ENCODE measurements at places on chromosomes 2 and 18. TPM values are rescaled to one million over a fixed set of nuclear protein-coding genes. Genes with fewer than 3 reads are reported as not detected.

CRIM1 gene
- total RNA-seq, result 290 TPM

SAG gene
- not detected for total RNA-seq

TRABD2A gene
- total RNA-seq, result 1.7 TPM

DNA sequence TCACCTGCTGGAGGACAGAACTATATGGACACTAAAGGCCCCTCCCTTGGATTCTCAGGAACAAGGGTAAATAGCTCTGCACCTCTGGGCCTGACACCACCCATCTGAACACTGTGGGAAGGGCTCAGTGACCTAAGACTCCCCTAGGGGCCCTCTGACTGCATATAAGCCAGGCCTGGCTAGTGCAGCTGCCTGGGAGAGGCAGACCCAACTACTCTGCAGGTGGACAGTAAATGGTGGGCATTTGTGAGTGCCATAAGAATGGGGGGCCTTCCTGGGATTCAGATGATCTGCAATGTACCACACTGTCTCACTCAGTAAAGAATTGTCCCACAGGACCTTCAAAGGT lies 11.2 kb upstream of the WIPF1 start:
- DNase-seq, result no peak

- no peak for DNase-seq
These were observed 616 bp downstream of the RNPEPL1 start for GRCh38 chr2:240568678-240569522.

DNA sequence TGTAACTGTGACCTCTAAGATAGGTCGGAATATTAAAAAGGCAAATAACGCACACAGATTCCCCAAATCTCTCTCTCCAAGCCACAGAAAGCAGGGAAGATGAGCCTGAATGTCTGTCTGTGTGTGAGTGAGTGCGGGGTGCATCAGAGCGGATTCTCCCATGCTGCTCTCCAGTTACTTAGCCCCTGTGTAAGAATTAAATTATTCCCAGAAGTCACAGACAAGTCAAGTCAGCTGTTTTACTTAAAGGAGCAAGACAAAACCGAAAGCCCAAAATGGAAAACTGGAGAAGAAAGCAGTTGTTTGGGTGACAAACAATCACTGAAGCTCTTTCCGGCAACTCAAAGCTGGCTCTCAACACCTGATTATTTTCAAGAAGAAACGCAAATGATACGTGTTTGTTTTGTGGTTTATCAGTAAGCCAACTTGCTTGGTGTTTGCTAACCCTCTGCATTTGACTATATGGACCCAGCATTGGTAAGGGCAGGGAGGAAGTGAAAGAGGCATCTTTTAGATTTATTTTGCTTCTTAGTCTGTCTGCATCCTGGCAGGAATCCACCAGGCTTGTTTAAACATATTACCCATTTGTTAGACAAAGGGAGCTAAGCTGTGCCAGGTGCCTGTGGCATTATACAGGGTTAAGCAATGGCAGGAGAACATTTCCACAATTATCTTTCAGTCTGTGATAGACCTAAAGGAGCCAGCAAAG lies 121.5 kb upstream of the CREB1 start:
- no peak for DNase-seq

DNA sequence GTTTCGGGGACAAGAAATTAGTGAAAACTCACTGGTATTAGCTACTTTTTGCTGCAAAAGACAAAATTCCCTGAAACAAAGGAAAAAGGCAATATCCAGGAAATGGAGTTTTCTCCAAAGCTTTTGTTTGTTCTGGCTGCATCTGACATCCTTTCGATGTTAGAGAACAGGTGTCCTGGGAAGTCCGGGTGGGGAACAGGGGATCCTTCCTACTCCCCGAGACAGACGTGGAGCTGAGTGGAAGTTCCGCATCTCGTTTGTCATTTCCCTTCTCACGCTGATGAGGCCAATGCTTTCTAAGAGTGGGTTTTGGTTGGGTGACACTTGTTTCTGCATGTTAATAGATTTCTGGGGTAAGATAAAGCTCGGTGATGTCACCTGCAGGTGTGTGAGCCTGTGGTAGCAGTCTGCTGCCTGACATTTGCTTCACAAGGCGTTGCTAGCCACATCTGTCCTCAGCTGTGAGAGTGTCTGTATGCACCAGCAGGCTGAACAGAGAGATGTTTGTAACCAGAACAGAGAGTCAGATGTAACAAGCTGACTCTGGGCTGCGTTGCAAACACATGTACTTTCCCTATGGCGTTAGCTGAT lies 125.9 kb downstream of the ACOXL start:
- no peak for DNase-seq

All from Panc1 (cell line).